ENCODE measurements at places on chromosomes 1 and 21.
A peak's percentile ranks its signal among the peaks of the same experiment; 100 is the strongest.

DNA sequence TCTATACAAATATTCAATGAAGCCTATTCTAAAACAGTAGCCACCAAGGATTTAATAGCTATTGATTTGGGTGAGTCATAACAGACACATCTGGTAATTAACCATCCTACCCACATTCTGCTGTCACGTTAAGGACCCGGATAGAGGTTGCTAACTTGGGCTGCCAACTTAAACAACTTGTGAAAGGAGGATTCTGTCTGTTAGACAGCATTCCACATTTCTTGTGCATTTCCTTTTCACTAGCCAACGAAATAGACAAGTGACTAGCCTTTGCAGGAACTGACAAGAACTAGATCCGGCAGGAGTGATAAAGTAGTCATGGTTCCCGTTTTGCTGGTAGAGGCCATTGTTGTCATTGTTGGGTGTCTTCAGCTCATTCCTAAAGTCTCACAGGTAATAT lies 9.5 kb downstream of the DSCAM start:
- DNase-seq, result no peak

GRCh38 chr1:22285549-22286396 lies 142.9 kb upstream of the WNT4 start:
- peak; percentile 23 for DNase-seq

GRCh38 chr21:27244776-27245175 lies 277.9 kb upstream of the ADAMTS5 start:
- no peak for DNase-seq

DNA sequence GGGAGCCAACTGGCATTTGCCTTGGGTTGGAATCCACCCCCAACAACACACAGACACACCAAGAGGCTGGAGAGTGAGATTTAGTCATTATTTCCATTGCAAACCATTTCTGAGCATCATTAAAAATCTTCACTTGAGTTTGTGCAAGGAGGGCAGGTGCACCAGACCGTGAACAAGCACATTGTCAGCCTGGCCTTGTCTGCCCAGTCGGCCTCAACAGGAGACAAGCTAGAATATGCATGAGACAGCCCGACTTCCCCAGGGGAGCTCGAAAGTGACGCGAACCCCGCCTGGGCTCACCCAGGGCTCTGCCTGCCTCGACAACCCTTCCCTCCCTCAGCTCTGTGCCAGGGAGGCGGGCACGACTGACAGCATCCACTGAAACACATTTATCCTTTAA lies 15.4 kb upstream of the GUCA2B start:
- DNase-seq, result no peak

- DNase-seq, result peak; percentile 31
These were observed 85.5 kb upstream of the CACNA1E start for GRCh38 chr1:181397845-181398244.

DNA sequence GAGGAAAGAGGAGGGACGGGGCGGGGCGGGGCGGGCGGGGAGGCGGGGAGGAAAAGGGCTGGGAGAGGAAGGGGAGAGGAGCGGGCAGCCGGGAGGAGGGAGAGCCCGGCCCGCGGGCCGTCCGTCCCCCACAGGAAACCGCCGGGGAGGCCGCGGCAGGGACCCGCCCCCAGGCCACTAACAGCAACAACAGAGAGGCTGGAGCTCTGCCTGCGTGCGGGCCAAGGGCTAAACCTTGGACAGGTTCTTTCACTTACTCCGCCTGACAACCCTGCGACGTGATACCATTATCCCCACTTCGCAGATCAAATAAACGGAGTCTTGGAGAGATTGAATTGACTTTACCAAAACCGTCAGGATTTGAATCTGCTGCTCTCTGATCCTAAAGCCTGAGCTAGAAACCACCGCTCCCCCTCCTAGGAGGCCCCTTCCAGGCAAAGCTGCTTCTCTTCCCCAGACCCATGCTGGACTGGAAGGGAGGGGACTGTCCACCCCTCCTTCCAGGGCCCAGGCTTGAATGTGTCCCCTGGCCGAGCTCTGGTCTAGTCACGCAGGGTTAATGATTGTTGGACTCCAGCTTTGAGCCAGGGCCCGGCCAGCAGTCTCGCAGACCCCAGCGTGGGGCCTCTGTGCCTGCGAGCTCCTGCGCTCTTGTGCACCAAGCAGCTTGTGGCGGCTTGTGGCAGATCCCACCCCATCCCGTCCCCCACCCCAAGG lies at the start of gene EVA1B:
EVA1B (minus strand) TSS at position 10 of the 717 bp plus-strand sequence. CDS start 608 bp downstream, outside the sequence.
- peak; percentile 73 for DNase-seq

DNA sequence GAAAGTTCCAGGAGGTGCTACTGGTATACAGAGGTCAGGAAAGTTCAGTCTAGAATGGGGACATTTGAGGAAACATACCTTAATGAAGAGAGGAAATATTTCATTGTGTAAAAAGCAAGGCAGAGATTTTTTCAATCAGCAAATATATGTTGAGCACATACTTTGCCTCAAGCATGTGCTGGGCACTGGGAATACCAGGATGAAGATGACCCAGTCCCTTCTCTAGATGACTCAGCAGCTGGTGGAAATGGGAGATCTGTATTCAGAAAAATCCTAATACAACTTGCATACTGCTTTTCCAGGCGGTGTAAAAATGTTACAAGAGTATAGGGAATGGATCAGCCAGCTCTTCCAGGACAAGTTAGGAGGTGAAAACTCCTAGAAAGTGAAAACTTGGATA lies 229.3 kb downstream of the FGGY start:
- DNase-seq, result no peak

DNA sequence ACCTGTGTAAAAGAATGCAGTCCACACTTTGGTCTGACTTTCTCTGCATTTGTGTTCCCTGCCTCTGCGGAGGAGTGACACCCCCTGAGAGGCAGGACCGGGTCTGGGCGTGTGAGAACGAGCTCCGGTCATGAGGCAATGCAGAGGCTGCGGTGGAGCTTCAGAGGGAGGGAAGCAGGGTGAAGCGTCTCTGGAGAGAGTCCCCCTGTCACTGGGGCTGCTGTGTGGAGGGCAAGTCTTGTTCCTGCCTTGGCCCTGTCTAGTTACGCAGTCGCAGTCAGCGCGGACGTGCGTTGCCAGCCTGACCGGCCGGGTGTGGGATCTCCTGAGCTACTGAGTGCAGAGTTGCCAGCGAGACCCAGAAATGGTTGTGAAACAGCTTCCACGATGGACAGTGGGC lies 48.5 kb downstream of the BACE2 start:
- DNase-seq, result no peak

DNA sequence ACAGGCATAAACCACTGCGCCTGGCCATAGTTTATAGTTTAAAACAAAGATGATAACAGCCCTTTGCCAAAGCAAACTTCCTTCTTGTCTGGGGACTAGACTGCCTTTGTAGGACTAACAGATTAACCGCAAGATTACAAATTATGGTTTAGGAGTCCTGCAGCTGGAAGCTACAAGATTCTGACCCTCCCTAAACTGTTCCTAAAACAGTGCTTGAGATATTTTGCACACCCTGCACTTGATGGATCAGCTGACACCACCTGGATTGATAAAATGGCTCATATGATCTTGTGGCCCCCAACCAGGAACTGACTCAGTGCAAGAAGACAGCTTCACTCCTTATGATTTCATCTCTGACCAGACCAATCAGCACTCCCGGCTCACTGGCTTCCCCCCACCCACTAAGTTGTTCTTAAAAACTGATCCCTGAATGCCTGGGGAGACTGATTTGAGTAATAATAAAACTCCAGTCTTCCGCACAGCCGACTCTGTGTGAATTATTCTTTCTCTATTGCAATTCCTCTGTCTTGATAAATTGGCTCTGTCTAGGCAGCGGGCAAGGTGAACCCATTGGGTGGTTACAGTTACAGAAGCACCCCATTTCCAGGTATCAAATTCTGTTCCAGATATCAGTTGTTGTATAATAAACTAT lies 13.8 kb upstream of the RNF11 start:
- no peak for DNase-seq

DNA sequence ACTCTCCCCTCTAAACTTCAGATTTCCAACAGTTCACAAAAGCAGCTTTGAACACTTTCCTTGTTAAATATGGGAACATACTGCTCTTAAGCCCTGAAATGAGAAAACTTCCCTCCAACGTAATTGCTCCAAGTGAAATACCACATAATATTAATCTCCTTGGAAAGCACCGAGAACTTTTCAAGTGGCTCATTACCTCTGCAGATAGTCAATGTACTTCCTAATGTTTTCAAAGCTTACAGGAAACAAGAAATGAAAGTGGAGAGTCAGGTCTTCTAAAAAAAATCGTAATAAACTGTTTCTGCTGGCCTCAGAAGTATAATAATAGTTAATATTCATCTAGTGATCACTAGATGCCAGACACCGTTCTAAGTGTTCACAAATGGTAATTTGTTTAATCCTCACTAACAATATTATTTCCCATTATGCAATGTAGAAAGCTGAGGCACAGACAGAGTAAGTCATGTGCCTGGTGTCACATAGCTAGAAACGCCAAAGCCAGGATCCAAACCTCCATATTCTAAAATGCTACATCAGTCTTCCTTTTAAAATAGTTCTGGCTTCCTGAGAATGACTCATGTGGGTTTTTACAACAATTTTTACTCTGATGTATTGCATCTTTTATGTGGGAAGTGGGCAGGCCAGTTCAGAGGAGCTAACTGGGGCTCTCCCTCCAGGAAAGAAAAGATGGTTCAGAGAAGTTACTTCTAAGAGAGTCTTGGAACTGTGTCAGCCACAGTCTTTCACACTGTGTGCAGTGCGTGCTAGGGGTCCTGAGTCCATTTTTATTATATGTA lies 177.2 kb downstream of the PLPPR4 start:
- DNase-seq, result peak; percentile 12

- DNase-seq, result no peak
These were observed 22.7 kb downstream of the DUSP10 start for GRCh38 chr1:221719278-221719597.

DNA sequence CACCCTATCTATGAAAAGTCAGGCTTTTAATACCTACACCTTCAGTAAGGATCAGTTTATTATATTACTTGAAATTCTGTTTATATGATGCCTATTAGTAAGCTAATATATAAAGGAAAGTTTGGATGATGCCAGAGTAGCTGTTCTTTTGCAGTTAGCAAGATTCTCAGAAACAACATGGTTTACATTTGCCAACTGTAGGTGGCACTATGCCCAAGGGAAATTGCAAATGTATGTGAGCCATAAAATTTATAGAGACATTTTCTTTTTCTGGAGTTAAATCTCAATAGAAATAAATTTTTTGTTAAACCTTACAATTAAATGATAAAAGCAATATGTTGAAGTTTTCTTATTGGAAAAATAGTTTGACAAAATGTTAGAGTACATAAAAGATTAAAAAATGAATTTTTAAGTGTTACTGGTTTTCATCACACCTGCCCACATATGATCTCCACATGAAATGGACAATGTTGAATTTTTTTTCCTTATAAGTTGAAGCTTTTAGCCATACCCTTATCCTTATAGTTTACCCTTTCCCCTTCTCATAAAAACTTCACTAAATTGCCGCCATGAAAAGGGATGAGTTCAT lies 32.1 kb upstream of the EPHX4 start:
- DNase-seq, result peak; percentile 81

- no peak for DNase-seq
These were observed 36.7 kb upstream of the DIP2A start for GRCh38 chr21:46421756-46422555.

GRCh38 chr1:229119161-229119560 lies 151.8 kb upstream of the RAB4A start:
- DNase-seq, result no peak

GRCh38 chr21:45927851-45928850 lies 53.4 kb upstream of the COL6A1 start:
- no peak for DNase-seq

- no peak for DNase-seq
These were observed 40.6 kb upstream of the MARK1 start for GRCh38 chr1:220487297-220487820.

DNA sequence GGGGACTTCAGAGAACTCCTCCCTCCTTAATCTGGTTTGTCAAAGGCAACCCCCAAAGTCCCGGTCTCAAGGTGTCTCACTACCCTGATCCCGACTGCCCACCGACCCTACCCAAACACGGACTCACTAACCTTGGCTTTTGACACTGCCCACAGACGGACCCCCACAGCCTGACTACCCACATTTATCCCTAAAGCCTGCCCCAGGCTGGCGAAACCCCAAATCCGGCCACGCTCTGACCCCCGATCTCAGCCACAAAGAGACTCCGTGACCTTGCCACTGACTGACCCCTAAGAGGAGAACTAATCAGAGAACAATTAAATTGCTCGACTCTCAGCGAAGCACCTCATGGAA lies 5.2 kb downstream of the ID3 start:
- no peak for DNase-seq

DNA sequence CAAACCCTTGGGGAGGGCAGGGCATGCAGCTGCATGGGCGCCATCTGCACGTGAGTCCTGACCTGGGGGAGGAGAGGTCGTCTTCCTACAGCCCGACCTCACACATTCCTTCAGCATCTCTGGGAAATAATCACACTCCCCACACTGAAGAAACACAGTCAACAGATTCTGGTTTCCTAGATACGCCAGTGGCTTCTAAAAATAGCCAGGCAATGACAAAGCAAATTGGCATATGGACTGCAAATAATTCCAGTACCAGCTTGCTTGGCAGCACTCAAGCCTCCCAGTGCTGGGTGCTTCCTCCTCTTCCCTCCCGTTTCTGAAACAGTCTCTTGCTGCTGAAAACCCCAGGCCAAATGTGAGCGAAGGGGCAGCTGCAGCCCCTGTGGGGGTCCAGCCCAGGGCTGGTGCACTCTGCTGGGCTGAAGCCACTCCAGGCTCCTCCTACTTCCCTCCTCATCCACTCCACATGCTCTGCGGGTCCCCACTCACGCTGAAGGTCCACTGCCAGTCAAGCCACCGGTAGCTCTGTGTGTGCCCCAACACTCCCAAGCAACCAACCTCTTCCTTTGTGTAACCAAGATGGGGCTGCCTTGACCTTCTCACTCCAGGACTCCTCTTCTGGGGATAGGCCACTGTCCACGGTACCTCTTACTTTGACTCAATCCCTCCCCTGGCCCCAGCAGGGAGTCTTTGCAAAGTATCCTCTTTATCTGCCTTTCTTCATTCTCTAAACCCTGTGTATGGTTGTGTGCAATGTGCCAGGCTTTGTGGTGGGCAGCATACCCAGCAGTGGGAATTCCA lies 69.0 kb downstream of the KCND3 start:
- DNase-seq, result peak; percentile 57

- DNase-seq, result no peak
These were observed 51.5 kb upstream of the TNFSF4 start for GRCh38 chr1:173258479-173259264.
